KBM-7 (cell line): ENCODE measurements at places on chromosomes 1 and 21.

DNA sequence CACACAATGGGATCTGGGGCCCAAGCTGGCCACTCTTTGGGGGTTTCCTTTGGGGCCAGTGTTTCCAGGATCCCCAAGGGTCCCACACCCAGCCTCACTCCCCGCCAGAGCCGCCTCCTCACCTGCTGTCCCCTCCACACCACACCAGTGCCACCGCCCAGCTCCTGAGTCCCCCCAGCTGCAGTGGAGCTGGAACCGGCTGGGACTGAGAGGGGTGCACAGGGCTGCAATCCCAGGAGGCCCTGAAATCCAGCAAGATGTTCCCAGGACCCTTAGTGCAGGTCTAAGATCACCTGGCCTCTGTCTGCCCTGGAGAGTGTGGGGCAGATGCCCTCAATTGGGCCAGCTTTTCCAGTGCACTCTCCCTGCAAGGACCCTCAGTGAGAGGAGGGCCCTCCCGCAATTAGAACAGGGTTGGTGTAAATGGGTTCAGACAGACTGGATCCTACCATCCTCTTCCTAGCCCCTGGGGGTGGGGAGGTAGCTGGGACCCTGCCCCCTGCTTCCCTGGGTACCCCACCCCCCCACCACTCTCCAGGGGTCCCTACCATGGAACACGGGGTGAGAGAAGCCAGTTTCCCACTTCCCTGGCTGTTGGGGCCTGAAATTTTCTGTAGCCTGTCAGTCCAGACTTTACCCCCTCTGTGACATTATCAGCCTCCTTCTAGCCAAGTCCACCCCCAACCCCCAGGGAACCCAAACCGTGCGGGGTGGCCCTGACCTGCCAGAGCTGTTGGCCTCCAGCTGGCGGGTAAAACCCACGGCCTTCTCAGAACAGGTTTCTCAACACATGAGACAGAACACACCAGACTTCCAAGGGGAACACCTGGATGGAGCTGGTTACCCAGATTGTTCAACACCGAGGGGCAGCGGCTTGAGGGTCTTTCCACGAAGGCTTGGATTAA lies 7.0 kb downstream of the KRTAP10-12 start:
- no peak for DNase-seq

- no peak for DNase-seq
These were observed 8.7 kb downstream of the DNAJC6 start for GRCh38 chr1:65317866-65318653.

DNA sequence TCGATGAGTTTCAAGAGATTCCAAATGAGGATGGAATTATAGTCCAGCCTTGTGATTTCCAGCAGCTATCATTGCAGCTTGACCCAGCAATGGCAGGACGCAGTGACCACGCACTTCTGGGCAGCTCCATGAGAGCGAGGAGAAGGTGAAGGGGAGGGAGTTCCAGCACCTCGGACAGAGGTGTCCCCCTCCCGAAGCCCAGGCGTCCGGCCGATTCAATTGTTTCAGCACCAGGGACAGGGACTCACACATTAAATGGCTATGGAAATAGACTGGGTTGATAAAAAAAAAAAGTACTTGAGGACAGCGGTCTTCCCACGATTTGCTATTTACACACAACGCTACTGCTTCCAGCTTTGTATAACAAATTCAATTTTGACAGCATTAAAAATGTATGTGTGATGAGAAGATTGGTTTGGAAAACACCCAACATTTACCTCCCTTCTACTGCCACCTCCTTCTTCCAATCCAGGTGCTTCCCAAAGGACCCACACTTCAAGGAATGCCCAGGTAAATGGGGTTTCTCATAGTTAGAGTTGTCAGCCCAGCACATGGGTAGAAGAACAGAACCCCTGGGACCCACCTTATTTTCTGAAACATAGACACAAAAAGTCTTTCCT lies 71.8 kb downstream of the DISP3 start:
- DNase-seq, result peak; percentile 81

DNA sequence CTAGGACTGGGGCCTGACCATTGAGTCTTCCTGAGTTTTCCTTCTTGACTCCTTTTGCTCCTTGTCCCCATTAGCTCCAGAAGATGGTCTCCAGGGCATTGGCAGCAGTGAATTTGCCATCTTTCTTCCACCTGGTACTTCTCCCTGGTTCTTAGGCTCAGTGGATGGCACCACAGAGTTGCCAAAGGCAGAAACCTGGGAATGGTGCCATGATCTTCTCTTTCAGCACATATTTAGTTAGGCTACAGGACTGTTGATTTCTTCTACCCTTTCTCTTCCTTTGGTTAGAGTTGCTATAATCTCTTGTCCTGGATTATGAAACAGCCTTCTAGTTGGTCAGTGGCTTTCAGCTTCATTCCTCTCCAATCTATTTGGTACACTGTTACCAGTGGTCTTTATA lies 6.2 kb downstream of the ZBTB40 start:
- DNase-seq, result no peak

GRCh38 chr1:221815660-221816059 lies 73.8 kb upstream of the DUSP10 start:
- DNase-seq, result no peak
